ENCODE measurements at places on chromosomes 1 and 21.

DNA sequence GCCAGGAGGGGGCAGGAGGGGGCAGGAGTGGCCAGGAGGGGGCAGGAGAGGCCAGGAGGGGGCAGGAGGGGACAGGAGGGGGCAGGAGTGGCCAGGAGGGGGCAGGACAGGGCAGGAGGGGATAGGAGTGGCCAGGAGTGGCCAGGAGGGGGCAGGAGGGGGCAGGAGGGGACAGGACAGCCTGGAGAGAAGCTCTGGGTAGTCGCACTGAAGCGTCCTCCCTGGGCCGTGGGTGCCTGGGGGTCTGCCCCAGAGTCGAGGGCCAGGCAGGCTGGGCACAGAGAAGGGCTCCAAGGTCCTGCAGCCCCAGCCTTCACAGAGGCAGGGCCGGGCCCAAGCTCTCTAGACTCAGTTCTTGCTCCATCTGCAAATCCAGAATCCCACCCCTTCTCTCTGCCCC lies 22.9 kb downstream of the MEGF6 start:
- no peak for DNase-seq

GRCh38 chr1:71307451-71307850 lies 226.6 kb upstream of the ZRANB2 start:
- DNase-seq: no peak

GRCh38 chr1:247286134-247286670 lies 30.3 kb downstream of the VN1R5 start:
- no peak for DNase-seq

DNA sequence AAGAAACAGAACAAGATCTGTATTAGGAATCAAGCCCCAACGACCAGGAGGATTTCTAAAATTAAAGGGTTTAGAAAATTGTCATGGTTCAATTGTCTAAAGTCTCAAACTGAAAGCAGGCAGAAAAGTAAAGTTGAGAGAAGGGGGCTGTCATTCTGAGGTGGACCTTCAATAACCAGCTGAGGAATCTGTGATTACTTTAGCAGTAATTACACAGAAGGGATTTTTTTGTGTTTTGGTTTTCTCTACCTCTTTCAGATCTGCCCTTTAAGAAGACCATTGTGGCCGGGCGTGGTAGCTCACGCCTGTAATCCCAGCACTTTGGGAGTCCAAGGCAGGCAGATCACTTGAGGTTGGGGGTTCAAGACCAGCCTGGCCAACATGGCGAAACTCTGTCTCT lies 17.4 kb downstream of the AIDA start:
- DNase-seq: no peak

DNA sequence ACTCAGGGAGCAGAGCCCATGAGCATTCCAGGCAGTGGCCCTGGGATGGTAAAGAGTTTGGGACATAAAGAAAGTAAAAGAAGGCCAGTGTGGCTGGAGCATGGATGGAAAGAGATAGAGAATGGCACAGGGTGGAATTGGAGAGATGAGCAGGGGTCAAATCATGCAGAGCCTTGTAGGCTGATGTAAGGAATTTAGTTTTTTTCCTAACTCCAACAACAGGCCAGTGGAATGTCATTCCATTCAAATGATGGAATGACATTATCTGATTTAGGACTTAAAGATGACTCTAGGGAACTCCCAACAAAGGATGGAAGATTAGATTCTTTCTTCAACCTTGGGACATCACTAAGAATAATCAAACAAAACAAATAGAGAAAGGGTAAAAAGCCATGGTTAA lies 12.8 kb upstream of the S100A2 start:
- DNase-seq: no peak

DNA sequence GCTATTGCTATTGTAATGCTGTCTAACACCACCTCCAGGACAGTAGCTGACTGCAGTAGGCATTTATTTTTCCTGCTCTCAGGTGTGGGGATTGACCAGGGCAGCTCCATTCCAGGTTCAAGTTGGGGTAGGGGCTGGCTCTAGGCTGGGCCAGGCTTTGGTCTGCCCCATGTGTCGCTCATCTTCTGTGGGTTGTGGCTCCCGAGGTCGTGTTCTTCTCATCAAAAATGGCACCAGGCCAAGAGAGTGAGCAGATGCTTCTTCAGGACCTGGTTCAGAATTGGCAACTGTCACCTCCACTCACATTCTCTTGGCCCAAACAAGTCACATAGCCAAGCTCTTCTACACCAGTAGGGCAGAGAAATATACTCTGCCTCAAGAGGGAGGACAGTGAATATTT lies 133.7 kb downstream of the PTPRU start:
- DNase-seq: no peak

DNA sequence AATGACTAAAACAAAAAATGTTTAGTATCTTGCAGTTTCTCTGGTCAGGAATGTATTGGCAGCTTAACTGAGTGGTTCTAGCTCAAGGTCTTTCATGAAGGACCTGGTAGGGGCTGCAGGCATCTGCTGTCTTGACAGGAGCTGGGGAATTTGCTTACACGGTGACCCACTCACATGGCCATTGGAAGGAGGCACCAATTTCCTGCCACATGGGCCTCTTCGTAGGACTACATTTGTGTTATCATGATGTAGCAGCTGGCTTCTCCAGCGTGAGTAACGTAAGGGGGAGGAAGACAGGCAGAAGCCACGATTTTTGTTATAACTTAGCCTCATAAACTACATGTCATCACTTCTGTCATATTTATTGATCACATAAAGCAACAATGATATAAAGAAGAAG lies 376.3 kb downstream of the AMY1C start:
- no peak for DNase-seq

- no peak for DNase-seq
Measured at GRCh38 chr1:156494309-156494895, 6.2 kb downstream of the MEF2D start.

- no peak for DNase-seq
Measured at GRCh38 chr1:58812468-58812867, 28.6 kb upstream of the JUN start.

- no peak for DNase-seq
Measured at GRCh38 chr1:25110036-25110435, 122.3 kb downstream of the SYF2 start.

DNA sequence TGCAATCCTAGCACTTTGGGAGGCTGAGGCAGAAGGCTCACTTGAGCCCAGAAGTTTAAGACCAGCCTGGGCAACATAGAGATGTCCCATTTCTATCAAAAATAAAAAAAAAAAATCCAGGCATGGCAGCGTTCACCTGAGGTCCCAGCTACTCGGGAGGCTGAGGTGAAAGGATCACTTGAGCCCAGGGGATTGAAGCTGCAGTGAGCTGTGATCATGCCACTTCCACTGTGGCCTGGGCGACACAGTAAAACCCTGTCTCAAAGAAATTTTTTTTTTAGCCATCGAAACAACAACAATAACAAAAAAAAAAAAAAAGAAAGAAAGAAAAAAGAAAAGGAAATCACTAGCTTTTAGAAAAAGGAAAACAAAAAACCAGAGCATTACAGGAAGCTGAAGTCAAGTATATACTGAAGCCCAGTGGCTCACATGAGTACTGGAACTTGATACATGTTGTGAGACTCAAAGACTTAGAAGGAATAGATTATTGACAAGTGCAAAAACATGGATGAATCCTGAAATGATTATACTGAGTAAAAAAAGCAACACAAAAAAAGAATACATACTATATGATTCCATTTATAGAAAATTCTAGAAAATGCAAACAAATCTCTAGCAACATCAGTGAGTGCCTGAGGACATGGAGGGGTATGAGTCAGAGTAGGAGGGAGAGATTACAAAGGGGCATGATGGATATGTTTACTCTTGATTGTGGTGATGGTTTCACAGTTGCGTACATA lies 6.1 kb upstream of the RABGAP1L start:
- no peak for DNase-seq

DNA sequence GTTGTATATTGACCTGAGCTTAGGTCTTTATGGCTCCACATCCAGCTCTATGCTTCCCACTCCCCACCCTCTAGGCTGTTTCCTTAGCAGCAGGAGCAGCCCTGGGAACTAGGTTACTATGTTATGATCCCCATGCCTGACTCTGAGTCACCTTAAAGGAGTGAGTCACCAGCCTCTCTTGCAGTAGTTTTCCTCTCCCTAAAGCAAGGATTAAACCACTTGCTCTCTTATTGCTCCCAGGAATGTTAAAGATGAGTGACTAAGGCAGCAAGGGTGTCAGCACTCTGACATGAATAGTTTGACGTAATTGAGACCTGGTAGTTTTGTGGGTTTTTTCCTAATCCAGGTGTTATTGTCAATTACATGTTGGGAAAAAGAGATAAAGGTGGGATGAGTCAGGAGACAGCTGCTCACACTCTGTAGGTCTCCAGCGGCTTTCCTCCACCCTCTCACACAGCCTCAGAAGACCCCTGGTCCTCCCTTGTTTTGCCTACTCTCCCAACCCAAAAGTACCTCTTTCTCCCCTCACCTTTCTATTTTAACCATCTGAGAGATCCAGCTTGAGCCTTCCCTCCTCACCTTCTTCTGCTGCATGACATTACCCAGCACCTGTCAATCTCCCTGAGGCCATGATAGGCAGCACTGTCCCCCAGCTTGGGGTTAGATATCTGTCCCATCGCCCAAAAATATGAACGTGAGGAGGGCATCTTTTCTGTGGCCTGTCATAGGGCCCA lies 369.1 kb upstream of the VAMP3 start:
- DNase-seq: peak; percentile 70

DNA sequence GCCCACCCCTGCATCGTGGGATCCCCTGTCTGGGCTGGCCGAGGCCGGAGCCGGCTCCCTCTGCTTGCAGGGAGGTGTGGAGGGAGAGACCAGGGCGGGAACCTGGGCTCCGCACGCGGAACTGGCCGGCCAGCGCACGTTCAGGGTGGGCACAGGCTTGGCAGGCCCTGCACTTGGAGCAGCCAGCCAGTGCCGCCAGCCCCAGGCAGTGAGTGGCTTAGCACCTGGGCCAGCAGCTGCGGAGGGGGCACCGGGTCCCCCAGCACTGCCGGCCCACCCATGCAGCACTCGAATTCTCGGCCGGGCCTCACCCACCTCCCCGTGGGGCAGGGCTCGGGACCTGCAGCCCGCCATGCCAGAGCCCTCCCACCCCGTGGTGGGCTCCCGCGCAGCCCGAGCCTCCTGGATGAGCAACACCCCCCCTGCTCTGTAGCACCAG lies 422.6 kb downstream of the AMY1C start:
- DNase-seq: no peak

GRCh38 chr1:207863893-207864535 lies 46.9 kb downstream of the CD34 start:
- DNase-seq: peak; percentile 44

Data from head of caudate nucleus (tissue), 42 donors.